ENCODE measurements at places on chromosomes 2 and 18.

GRCh38 chr2:144469798-144470197 is 50.1 kb downstream of the ZEB2 start:
- DNase-seq = no peak

DNA sequence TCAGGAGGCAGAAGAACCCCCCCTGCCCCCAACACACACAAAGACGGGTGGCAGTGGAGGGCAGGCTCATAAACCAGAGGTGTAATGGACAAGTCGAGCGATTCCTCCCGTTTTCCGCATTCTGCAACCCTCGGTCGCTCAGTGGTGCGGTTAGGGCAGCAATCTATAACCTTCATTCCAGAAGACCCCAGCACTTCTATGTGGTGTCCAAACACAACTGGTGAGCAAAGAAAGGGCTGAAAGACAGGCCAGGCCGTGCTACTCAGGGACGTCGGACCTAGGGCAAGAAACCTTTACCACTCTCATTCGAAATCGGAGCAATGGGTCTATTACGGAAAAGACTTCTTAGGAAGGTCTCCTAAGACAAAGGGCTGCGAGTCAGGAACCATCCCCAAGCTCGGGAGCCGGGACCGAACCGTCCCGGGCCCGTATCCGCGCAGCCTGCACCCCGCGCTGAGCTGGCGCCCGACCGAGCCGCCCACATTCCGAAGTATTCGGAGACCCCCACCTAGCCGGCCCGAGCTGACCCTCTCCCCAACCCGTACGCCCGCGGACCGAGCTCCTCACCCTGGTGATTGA is 568 bp downstream of the ARL5A start:
- DNase-seq = peak; percentile 48

DNA sequence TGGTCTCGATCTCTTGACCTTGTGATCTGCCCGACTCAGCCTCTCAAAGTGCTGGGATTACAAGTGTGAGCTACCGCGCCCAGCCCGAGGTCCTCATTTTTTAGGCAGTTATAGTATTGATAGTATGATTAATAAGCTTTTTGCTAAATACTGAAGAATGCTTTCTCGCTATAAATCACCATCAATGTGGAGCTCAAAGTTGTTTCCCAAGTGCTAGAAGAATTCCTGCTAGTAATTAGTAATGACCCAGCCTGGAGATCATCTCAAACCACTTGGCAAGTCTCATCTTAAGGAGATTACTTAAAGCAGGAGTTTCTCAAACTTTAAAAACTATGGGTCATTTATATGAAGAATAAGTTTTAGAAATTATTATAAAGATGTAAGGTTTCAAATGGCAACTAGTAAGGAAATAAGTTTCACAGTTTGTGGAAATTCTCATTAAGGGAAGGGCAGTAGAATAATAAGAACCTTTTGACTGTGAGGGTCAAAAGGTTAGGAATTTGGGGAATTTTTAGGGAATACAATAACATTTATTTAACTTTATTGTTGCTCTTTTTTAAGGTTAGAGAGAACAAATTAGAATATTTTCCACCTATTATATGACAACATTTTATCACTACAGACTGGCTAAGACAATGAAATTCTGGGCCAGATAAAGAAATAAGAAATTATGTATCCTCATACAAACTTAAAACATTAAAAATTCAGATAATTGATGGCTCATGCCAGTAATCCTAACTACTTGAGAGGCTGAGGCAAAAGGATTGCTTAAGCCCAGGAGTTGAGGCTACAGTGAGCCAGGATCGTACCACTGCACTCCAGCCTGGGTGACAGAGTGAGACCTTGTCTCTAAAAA is 148.6 kb upstream of the MAP3K20 start:
- no peak for DNase-seq

DNA sequence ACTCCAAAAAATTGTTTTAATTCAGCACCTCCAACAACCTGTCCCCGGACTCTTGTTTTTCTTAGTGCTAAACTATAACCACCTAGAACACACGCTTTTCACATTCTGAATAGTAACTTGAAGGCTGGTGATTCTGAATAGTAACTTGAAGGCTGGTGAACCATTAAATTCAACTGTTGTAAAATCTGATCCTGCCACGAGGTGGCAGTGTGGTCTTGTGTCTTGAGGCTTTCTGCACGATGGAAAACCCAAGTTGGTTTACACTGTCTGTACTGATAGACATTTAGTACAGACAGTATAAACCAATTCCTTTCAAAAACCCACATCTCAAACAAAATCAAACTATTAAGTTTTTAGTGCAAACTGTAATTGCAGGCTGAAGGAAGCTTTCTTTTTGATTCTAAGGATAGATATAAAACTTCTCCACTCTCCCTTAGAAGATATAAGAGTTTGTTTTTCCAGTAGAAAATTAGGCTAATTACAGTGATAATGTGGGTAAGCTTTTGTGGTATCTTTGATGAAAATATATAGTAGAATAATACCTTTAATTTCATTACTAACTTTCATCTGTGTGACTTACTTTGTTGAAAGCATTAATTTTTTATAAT is 57.6 kb downstream of the VAPA start:
- DNase-seq = peak; percentile 77

DNA sequence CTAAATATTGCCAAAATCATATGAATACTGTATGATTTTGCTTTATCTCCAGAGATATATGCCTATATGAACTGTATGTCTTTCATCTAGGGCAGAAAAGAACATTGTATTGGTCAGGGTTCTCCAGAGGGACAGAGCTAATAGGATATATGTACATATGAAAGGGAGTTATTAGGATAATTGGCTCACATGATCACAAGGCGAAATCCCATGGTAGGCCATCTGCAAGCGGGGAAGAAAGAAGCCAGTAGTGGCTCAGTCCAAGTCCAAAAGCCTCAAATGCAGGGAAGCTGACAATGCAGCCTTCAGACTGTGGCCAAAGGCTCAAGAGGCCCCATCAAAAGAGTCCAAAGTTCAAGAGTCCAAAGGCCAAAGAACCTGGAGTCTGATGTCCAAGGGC is 209.9 kb downstream of the RNF144A start:
- DNase-seq = no peak

DNA sequence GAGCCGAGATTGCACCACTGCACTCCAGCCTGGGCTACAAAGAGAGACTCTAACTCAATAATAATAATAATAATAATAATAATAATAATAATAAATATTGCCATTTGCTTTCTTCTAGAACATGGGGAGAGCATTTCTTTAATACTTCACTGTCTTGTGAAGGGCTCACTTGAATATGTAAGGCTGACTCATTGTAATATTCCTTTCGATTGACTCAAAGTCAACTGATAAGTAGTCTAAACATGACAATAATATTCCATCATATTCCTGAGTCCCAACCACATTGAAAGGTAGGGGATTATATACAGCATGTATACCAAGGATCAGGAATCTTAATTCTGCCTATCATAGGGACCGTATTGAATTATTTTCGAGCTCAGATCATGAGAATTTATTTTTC is 949.2 kb downstream of the DSC3 start:
- no peak for DNase-seq

- no peak for DNase-seq
These were observed 122.2 kb downstream of the DSC3 start for GRCh38 chr18:30920351-30920750.

GRCh38 chr18:33576999-33577646 is 896 bp upstream of the ASXL3 start:
- DNase-seq = no peak

Data from activated naive CD4-positive, alpha-beta T cell treated with anti-CD3 and anti-CD28 coated beads, Interleukin-2, amount 10 ng/mL, durations not matched to agents 7 days and 5 days (primary cell).